CD4-positive, alpha-beta T cell treated with Interleukin-6 for 4 hours (primary cell): ENCODE measurements at places on chromosomes 5 and 9.

DNA sequence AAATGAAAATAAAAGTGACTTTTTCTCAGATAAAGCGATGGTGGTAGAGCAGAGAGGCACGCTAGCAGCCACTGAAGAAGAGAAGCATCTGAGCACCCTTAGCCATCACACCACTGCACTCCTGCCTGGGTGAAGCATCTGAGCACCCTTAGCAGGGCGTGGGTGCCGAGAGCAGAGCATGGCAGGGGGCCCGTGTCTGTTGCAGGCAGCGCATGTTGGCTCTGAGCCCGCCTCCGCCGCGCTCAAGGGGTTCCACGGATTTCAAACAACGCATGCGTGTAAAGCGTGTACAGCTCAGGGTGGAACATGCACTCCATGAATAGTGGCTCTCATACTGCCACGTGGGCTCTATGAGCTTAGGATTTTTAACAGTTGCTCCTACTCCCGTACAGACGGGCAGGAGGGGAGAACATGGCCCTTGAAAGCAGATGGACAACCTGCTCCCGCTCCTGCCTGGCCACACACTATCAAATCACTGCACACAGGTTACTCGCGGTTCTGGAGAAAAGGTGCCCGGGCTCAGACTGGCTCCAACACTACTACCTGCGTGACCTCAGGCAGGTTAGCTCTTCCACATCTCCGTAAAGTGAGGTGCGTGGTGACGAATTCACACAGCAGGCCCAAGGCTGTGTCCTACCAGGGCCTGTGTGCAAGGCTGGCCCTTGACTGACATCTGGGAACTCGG, 12.1 kb downstream of the LRRC14B start:
- DNase-seq, result no peak

DNA sequence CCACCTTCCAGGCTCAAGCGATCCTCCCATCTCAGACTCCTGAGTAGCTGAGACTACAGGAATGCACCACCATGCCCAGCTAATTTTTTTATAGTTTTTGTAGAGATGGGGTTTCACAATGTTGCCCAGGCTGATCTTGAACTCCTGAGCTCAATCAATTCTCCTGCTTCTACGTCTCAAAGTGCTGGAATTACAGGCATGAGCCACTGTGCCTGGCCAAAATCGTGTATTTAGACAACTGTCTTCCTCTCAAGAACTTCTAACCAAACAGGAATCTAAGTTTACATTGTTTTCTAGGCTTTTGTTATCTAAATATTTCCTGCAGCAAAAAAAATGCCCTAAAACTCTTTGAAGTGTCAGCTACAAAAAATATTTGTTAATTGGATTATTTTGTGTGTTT, 78.8 kb downstream of the NLN start:
- no peak for DNase-seq

DNA sequence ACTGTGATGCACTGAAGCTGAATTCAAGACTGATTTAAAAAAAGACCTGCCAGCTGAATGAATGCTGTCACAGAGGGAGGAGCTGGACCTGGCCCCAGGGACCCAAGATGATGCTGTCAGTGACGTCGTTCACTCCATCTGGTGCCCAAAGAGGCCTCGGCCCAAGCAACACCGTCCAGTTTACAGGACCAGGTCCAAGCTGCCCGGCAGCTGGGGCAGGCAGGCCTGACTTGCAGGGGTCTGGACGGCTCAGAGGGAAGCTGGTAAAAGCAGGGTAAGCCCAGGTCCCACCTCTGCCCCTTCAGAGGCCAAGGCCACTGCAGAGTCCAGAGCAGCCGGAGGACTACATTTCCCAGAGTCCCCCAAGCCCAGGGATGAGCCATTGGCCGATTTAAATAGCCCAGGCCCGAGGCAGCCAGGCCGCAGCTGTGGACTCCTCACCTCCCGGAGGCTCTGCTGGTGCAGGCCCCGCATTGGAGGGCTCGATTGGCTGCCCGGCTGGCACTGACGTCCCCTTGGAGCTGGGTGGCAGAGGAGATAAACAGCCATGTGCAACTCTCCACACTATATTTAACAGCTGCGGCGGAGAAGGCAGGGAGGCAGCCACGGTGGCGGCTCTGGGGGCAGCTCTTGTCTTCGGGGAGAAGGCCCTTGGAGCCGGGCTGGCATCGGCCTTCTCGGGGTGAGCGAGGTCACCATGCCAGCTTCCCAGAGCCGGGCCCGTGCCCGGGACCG, at the start of gene PLPP7:
TSS of gene PLPP7 (plus strand) at position 423 of the 735 bp plus-strand sequence. CDS start at position 698, 275 bp downstream.
- no peak for DNase-seq

GRCh38 chr5:17156463-17156862, 61.0 kb upstream of the BASP1 start:
- DNase-seq, result no peak

DNA sequence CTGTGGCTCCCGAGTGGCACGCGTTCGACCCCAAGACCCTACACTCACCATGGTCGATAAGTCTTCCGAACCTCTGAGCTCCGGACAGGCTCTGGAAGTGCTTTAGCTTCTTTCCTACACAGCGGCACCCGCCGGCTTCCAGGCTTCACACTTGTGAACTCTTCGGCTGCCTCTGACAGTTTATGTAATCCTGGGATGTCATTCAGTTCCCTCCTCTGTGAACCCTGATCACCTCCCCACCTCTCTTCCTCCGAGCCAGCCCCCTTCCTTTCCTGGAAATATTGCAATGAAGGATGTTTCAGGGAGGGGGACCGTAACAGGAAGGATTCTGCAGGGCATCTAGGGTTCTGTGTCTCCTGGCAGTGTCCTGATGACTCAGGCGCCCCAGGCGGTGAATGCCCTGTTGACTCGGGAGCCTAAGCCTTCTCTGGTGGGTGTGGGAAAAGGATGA, at the start of gene CD14:
TSS of gene CD14 (minus strand) at position 155 of the 451 bp plus-strand sequence. CDS start at position 51, 104 bp downstream.
- peak; percentile 18 for DNase-seq

DNA sequence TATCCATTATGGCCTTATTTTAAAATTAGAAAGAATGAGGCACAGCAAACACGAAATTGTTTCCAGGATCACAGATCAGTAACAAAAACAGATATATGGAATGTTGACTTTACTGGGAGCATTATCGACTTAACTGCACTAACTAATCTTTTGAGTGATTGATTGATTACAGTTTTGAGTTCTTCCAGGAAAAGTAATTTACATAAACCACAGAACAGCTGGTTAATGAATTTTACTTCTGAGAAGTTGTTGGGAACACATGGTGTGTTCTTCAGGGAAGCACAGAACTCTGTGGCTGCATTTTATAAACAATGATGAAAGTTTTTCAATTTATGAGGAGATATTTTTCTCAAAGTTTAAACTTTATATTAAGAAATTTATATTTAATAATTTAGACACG, 802.4 kb upstream of the ACO1 start:
- DNase-seq, result no peak

DNA sequence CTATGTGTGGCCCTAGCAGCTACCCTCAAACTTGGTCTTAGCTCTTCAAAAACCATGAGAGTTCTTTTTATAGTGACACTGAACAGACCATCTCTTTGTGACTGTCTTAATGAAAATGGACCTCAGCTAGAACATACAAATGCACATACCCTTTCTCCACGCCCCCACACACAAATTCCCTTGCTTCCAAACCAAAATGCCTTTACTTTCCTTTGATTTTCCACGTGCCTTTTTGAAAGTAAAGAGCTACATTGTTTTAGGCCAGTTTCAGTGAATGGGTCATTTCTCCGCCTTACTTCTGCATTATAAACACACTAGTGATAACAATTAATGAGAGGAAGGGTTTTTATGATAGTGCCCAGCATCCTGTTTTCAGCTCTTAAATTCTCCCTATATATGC, 105.8 kb upstream of the EFNA5 start:
- DNase-seq, result no peak
